ENCODE measurements at places on chromosomes 7 and 10.

DNA sequence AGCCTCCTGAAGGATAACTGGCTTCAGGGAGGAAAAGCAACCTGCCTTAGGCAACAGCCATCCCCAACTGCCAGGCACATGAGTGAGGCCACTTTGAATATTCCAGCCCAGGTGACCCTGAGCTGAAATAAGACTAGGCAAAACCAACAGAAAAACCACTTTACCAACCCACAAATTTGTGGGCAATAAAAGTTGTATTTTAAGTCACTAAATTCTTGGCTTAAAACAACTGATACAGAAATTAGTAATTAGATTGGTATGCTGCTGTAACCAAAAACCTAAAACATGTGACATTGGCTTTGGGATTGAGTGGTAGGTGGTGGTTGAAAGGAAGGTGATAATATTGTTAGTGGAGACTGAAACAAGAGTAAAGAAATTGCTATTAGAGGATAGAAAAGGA, 39.9 kb downstream of the ABCB4 start:
- DNase-seq, result no peak

DNA sequence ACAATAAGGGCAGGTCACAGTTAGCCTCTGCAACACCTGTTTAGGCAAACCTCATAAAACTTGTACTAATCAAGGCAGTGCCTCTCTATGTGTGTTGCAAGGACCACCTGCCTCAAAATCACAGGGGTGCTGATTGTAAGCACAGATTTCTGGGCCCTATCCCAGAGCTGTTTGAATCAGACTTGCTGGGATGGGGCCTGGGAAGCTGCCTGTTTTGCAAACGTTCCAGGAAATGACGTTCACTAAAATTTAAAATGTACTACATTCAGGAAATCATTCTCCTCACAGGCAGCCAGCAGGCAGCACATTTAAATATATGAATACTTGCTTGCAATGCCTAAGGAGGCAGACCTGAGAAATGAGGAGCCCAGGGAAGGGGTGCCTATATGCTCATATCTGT, 4.3 kb upstream of the GRM8 start:
- no peak for DNase-seq

GRCh38 chr10:21078410-21079329, 181.6 kb upstream of the NEBL start:
- DNase-seq, result no peak

- no peak for DNase-seq
Measured at GRCh38 chr7:99112979-99113378, 30.9 kb downstream of the SMURF1 start.

- no peak for DNase-seq
Measured at GRCh38 chr7:92644406-92645113, 54.4 kb upstream of the FAM133B start.

DNA sequence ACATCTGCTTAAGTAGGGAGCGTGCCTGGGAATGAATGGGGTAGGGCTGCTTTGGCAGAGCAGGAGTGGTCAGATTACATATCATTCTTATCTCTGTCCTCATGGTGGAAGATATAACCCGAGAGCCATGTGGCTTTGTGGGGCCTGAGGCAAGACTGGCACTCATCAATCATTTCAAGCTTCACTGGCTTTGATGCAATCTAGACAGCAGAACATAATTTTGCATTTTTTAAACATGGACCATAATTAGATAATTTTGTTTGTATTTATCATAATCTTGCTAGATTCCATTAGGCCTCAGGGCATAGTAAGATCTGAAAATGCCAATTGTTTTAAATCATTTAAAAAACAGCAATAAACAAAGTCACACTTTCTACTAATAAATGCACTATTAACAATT, 480.3 kb downstream of the NXPH1 start:
- no peak for DNase-seq

- DNase-seq, result no peak
Measured at GRCh38 chr7:102260856-102261255, 25.8 kb upstream of the SH2B2 start.

DNA sequence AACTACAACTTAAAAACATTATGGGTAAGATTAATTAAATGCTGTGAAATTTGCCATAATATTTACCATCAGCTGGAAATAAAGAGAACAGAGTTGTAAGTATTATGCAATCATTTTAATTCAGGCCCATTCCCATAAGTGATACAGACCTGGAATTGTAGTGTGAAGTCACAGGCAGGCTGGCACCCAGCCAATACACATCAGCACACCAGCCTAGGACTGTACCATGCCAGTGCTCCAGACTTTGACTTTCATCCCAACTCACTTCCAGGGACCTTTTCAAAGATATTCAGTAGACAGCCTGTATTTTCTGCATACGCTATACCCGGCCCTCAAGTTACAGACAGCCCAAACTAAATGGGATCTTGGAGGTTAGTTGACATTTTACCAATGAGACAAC, 143.3 kb downstream of the TES start:
- no peak for DNase-seq

DNA sequence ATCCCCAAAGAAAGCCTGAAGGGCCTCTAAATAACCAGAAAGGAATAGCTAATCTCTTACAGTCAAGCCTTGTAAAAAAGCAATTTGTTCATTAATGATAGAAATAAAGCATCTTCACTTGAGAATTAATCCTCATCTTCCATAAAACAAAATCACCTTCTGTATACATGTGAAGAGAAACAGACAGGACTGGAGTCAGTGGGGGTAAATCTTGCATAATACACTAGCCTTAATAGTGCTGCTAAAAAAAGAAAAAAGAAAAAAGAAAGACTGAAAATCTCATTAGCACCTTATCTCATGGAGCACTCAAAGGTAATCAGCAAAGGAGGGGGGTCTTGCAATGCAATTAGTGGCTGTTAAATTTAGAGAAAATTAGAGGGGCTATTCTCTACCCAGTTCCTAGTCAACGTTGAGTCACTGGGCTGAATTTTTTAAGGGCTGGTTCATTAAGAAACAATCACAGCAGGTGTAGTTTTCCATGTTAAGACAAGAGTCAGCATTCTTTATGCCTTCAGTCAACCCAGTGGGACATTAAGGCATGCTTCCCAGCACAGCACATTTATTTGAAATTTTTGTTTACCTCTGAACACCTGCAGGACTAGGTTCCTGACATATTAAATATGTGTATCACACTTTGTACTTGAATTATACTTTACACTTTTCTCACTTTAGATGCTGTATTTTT, 1455.7 kb upstream of the CELF2 start:
- no peak for DNase-seq

GRCh38 chr10:63137306-63137705, 4.2 kb downstream of the NRBF2 start:
- no peak for DNase-seq

- no peak for DNase-seq
Measured at GRCh38 chr10:109173937-109174336, 749.4 kb downstream of the XPNPEP1 start.

DNA sequence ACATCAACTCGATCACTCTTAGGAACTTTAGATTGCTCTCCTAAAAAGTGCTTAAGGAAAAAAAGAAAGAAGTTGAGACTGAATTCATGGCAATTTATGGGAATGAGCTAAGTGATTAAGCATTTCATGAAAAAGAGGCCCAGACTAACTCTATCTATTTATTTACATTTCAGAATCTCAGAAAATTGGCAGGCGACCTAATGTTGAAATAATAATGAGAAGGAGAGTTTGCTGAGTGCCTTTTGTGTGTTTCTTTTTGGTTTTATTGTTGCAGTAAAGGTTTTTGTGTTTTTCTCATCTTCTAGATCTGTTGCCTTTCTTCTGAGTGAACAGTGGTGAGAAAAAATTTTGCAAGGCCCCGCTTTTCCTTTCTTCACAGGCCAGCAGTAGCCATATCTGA, 3.8 kb downstream of the GRK5 start:
- DNase-seq, result no peak

- no peak for DNase-seq
Measured at GRCh38 chr7:141436139-141436538, 115.1 kb upstream of the AGK start.

GRCh38 chr7:91494450-91494849, 230.2 kb downstream of the FZD1 start:
- DNase-seq, result no peak

All from T-helper 2 cell (primary cell).